Activated naive CD4-positive, alpha-beta T cell treated with anti-CD3 and anti-CD28 coated beads for 36 hours (primary cell): ENCODE measurements at places on chromosomes 5 and 9. TPM values are rescaled to one million over a fixed set of nuclear protein-coding genes. Genes with fewer than 3 reads are reported as not detected.

Gene LAMC3
- 0.69 TPM for total RNA-seq

Gene PCDHAC2
- total RNA-seq, result not detected

Gene APBA1
- total RNA-seq, result 0.10 TPM

Gene IGIP
- 1.6 TPM for total RNA-seq

Gene LHX6
- total RNA-seq, result 0.10 TPM

Gene COQ4
- total RNA-seq, result 27.8 TPM

GRCh38 chr5:164433106-164433870 is 927.9 kb downstream of the MAT2B start:
- DNase-seq, result no peak

DNA sequence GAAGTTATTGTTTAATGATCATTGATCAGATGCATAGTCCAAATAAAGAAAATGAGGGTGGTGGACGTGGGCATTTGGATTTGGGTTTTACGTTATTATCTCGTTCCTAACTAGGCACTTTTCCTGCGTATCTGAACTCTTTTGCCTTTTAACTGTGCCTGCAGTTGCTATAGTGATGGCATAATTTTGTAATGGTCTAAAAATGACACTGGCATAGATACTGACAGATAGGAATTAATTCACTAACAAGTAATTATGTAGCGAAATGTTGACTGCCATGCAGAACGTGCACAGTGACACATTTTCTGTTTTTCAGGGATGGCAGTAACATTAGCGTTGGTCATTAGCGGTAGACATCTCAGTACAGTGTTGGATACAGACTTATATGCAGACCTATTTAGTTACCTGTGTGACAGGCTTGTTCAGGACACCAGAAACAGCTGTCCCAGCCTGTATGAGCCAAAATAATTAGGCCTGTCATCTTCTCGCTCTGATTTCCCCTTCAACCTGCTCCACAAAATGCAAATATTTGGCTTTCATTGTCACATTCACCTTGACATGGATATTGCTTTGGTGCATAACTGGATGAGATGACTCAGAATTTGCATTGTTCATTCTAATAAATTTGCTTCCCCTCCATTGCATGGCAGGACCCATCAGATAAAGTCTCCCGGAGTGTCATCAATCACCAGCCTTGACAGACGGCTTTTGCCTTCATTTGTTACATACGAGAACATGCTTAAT is 413.3 kb upstream of the IRX1 start:
- no peak for DNase-seq

GRCh38 chr9:79240774-79241173 is 331.0 kb upstream of the TLE4 start:
- no peak for DNase-seq

GRCh38 chr9:110951805-110952539 is 86.3 kb downstream of the LPAR1 start:
- no peak for DNase-seq

- DNase-seq, result no peak
Observed at GRCh38 chr5:160921-161802, 30.1 kb upstream of the LRRC14B start.

- no peak for DNase-seq
Observed at GRCh38 chr5:133006653-133007052, 19.7 kb downstream of the ZCCHC10 start.

GRCh38 chr9:128770286-128771030 is 1.3 kb downstream of the ZER1 start:
- no peak for DNase-seq

DNA sequence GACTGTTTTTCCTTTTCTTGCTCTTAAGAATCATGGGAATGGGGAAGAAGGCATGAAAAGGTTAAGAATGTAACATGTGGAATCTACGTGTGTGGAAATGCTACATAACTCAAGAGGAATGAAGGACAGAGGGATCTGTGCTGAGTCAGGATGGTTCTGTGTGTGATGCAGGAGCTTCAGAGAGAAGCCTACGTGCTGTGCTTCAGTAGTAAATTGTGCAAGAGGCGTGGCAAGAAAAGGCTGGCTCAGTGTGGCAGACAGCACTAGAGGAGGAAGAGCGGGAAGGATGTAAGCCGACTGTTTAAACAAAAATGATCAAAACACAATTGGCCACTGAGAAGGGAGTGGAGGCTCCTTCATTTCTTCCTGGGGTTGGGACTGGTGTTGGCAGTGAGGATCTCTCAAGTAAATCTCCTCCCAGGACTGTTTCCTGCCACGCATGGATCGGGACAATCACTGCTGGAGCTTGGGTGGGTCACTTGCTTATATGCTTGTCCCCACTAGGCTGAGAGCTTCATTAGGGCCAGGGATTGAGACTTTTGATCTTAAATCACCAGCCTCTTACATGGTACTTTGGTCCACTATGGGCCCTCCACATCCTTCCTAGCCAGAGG is 59.4 kb upstream of the BASP1 start:
- no peak for DNase-seq

DNA sequence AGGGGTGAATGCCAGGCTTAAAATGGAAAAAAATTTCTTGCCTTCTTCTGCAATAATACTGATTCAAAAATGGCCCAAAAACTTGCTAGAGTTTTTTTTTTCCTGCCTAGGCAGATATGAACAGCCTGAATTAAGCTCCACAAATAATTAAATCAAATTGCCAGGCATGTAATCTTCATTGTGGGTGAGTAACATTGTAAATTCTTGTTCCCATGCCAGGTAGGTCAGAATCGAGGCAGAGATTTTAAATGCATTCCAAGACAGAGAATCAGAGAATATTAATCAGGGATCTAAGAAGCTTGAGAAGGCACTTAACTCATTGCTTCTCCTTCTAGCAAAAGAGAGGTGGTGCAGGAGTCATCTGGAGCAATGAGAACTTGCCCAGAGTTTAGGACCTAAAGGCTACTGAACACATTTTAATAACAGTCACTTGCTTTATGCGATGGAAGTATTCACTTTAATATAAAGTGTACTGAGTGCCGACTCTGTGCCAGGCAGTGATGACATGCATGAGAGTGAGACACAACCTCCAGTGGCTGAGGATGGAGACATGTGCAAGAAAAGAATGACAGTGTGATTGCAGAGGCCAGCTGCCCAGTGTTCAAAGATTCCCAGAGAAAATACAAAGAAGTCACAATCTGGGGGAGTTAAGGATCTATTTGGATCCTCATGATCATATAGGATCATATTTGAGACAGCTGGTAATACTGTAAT is 102.3 kb downstream of the APBA1 start:
- no peak for DNase-seq

GRCh38 chr5:6634306-6634705 is 1.1 kb downstream of the SRD5A1 start:
- no peak for DNase-seq

DNA sequence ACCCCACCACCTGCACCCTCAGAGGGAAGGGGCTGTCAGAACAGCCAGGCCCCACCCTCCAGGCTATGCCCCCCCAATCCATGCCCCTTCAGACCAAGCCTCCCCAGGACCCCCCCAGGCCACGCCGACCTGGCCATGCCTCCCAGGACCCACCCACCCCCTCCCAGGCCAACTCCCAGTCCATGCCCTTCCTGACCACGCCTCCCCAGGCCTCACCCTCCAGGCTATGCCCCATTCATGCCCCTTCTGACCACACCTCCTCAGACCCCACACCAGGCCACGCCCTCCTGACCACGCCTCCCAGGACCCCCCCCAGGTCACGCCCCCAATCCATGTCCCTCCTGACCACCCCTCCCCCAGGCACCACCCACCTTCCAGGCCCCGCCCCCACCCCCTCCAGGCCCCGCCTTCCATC is 27.6 kb downstream of the TPPP start:
- DNase-seq, result no peak

DNA sequence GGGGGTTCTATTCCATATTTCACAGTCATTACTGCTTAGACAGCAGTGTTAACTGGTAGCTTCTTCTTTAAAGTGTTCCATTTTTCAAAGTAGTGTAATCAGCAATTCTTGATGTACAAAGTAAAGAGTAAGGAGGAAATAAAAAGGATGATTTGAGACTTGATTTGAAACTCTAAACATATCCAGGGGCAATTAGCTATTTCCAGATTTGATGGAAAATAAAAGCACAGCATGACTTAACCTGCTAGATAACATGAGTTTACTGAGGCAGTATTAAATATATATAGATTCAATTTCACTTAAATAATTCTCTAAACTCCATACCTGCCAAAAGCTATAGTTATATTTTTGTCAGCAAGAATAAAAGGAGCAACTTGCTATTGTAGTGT is 29.8 kb downstream of the NR2F1 start:
- DNase-seq, result no peak
